ENCODE measurements at places on chromosomes 5 and 9.

DNA sequence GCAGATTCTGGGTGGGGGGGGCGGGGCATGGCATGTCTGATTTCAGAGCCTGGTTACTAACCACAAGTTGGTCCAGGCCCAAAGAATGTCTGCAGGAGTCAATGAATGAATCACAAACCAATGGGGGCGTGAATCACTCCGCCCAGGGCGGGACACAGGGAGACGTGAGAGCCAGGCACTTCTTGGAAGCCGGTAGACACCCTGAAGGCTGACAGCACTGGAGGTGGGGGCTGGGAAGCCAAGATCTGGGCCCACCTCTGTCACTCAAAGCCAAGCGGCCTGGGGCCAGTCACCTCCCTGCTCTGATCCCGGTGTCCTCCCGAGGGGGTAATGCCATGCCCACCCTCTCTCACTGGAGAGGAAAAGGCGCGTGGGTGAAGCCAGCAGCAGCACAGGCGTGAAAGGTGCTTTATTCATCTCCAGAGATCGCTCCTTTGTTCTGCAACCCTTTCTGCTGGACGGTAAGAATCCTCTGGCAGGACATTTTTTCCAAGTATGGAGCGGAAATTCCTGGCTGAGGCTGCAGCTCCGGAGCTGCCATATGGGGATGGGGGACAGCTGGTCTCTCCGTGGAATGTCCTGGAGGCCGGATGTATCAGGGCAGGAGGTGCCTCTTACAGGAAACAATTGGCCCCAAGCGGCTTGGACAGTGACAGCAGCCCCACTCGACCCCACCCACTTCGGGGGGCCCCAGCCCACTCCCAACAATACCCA lies 85.0 kb downstream of the STK10 start:
- DNase-seq, result no peak

- DNase-seq, result no peak
Observed at GRCh38 chr5:138033386-138033808, 518 bp upstream of the FAM13B start.

- DNase-seq, result no peak
Observed at GRCh38 chr9:88932766-88933165, 58.5 kb upstream of the S1PR3 start.

GRCh38 chr9:82209797-82210470 lies 221.4 kb downstream of the SPATA31D1 start:
- no peak for DNase-seq

DNA sequence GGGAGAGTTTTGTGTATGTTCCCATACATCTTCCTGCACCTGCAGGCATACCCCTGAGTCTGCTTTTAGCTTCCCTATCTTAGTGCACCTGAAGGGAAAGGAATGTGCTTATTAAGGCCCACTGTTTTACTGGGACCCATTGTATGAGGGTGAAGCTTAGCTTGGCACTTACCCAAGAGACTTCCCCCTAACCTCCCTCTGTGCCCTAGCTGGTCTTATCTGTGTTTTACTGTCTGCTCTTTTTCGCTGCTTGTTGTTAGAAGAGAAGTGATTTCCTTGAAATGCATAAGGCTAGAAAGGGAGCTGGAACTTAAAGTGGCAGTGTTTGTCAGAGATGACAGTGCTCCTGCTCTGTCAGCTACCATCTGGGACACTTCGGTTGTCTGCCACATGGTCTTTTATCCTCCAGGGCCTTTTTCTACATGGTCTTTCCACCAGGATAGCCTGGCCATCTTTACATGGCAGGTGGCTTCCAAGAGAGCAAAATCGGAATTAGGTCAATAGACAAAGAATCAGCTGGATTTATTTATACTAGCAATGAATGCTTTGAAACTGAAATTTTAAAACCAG lies 122.5 kb upstream of the SLC44A1 start:
- DNase-seq, result no peak

DNA sequence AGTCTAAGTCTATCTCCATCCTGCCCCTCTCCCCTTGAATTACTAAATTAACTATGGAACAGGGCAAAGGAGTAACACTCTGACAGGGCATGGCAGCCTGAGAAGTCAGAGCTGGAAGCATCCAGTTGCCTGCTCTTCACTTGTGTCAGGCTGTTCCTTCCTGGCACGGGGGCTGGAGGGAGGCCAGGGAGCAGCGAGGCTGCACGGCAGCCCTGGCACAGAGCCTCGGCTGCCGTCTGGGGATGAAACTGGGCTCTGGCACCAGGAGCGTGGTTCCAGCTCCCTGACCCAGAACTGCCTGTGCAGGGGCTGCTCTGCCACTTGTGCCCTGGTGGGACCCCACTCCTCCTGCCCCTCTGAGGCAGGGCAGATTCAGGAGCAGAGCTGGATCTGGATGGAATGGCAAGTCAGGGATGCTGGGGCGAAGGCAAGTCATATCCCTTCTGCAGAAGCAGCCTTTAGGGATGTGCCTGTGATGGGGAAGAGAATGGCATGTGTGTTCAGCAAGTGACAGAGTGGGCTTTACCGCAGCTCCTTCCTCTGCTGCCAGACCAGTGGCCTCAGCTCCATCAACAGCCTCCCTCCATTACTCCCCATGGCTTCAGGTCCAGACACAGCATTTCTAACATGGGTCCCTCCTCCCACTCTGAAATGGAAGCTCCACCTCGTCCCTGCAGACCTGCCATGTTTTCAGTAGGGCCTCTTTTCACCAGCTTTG lies 42.2 kb upstream of the PDE8B start:
- DNase-seq, result no peak

DNA sequence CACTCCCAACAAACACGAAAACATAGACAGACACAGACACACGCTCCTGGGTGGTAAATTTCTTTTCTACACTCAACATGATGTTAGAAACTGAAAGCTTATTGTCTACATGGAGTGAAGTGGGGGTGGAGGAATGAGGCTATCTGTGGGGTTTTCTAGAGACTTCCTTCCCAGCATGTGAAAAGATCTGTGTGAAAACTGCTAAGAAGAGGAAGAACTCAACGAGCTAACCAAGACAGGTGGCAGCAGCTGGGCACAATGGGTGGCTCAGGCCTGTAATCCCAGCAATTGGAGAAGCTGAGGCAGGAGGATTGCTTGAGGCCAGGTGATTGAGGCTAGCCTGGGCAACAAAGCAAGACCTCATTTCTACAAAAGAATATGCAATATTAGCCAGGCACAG lies 7.6 kb downstream of the FYB1 start:
- no peak for DNase-seq

DNA sequence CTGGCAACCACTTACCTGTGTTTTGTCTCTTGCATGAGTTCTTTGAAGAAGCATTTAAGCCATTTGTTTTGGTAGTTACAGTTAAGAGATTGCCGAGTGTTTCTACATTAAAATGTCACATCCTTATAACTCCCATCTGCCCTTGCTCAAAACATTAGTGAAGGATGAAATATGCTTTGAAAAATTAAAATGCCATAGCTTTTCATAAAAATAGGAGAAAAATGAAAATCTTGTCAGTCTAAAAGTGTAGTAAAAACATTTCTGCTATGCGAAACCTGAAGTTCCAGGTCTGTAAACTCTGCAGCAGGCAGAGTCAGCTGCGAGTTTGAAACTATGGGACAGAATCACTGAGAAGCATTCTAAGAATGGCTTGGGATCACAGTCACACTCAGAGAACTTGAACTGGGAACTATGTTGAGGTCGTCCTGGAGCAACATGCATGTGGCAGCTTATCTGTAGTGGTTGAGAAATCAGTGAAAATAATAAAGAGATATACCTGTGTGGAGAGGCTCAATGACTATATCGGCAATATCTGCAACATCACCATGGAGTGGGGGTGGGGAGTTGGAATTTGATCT lies 67.4 kb downstream of the RASGRF2 start:
- DNase-seq, result no peak

GRCh38 chr9:93296889-93297480 lies 113.0 kb downstream of the WNK2 start:
- DNase-seq, result no peak

DNA sequence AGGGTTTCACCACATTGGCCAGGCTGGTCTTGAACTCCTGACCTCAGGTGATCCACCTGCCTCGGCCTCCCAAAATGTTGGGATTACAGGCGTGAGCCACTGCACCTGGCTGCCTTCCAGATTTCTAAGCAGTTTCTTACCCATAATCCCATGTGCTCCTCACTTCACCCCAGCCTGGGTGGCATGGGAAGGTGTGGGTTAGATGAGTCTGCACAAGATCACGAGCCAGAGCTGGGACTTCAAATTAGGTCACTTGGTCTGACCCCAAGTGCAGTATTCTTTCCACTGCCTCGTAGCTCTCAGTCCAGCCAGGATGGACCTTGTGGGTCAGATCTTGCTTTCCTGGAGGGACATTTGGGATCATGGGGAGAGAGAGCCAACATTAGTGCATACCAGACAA lies 37.5 kb upstream of the STRBP start:
- DNase-seq, result no peak

DNA sequence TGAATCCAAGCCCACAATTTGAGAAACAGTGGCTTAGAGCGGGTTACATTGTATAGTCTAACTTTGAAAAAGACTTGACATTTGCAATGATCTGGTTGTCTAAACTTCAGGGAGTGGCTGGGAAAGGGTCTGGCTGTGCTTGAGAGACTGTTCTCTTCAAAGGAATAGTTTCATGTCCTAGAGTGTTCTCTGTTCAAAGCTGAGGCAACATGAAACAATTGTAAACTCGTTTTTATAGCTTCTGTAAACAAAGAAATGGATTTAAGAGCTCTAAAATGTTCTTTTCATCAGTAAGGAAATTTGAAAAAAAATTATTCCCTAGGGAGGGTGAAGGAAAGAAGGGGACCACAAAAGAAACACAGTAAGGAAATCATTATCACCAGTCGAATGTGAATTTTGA lies 41.6 kb downstream of the FOCAD start:
- no peak for DNase-seq

GRCh38 chr5:72779520-72779919 lies 36.9 kb upstream of the TNPO1 start:
- DNase-seq, result no peak

- no peak for DNase-seq
Observed at GRCh38 chr9:115681585-115681984, 472.0 kb upstream of the PAPPA start.

DNA sequence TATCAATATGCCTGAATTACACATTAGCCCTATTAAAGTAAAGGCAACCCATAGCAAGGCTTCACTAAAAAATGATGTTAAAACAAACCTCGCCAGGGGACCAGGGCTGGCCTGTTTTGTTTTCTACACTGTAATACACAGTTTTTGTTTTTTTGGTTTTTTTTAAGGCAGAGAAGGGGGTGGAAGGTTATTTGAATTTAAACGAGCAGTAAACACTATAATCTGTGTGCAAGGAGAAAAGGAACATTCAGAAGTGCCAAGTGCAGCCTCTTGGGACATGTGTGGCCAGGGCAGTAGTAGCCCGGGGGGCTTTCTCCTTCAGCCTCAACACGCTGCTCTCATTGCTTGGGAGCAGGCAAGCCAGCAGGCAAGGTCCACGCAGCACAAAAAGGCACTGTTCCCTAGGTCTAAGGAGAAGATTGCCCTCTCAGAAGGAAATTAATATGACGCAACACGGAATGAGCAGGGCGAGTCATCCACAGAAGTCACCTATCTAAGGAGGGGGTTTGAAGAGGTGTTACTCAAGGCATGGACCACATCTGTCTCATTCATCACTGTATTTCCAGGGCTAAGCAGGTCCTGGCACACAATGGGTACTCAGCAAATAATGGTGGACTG lies 16.2 kb downstream of the SIL1 start:
- DNase-seq, result no peak

DNA sequence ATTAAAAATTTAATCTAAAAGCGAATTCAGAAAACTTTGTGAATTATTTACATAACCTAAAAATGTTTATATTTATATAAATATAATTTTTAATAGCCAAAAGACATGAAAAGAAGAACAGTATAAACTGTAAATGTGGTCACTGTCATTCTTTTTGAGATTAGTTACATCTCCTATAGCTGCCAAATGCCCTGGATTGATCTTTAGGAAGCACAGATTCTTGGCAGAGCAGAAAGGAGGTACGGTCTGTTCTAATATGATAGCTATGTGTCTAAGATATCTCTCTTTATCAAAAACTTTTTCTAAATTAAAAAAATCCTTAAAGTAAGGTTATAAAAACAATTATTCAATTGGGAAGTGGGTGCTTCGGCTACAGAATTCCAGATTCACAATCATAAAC lies 151.0 kb downstream of the LPAR1 start:
- no peak for DNase-seq

DNA sequence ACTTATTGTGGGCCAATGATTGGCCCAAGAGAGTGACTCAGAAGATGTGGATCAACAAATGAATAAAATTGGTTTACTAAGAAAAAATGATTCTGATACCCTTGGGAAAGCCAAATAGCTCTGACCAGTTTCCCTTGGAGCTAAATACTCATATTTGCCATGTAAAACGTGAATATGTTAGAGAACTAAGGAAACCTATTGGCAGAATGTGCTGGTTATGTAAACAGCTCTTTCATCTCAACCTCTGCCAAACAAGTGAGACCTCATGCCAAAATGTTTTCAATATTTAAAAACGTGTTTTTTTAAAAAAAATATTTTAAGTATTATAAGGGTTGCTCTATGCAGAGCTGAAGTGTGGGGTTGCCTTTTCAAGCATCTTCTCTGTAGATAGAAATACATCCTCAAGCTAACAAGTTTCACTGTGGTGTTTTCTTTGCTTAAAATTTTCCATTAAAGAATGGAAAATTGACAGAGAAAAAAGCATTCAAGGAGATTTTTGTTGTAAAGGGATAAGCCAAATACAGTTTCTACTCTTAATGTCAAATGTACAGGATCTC lies 186.9 kb upstream of the TUT7 start:
- DNase-seq, result no peak
